ENCODE measurements at places on chromosomes 5 and 9.

- DNase-seq: no peak
Observed at GRCh38 chr5:140042393-140042642, 781 bp downstream of the NRG2 start.

DNA sequence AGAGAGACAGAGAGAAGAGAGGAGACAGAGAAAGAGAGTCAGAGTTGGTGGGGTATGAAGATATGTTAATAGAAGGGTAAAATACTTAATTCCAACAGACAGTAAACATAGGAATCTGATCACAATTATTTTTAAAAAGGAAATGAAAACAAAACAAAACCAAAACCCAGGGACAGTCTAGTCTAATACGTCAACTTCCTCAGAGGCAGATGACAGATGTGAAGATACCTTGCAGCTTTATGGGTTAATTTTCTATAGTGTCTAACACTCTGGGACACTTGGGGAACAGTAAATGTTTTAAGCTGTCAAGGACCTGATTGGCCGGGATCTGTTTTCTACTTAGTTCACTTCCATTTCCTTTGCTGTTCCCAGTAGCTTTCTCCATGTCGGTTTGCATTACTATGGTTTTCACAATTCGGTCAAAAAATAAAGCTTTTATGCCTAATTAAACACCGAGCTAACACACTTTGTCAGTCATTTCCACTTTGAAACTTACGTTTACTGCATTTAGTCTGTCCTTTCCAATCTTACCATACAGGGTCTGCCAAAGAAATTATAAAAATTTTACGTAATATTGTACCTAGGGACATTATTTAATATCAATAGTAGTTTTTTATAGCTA, 216.5 kb downstream of the MCTP1 start:
- DNase-seq: peak; percentile 69

GRCh38 chr5:59401637-59402036, 491.9 kb downstream of the PDE4D start:
- DNase-seq: no peak

DNA sequence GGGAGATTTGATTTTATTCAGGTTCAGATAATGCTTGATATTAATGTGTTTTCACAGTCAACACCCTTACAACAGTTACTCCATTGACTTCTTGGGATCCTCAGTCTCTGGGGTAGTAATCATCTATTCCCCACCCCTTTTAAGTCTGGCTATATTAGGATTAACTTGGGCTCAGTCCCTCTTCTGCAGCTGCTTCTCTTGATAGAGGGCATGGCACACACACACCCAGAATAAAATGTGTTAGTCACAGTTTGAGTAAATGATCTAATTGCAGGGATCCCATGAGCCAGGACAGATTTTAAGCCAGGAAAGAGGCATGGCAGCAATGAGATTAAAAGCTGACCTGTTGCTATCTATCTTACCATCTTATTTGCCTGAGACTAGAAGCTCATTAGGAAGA, 53.7 kb upstream of the VLDLR start:
- no peak for DNase-seq

DNA sequence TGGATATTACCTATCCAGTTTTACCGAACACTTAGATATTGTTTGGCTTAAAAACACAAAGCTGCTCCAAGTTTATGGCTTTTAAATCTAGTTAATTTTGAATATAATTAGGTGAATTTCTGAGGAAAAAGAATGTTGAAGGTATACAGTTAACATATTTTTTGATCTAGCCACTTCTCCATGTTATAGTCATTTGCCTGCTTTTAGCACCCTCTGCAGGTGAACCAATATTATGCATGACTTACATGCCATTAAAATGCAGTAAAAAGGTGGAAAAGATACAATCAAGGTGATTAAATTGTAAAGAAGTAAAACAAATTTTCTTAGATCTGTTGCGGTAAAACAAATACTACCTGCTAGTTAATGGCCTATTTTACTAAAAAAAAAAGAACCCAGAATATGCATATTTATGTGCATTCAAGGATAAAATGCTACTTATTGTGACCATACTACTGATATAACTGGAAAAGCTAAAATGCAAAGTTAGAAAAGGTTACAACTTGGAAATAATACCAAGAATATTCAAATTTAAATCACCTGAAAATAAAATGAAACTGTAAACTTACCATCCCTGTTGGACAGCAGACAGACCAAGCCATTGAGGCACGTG, 132.1 kb downstream of the AP3B1 start:
- peak; percentile 56 for DNase-seq

DNA sequence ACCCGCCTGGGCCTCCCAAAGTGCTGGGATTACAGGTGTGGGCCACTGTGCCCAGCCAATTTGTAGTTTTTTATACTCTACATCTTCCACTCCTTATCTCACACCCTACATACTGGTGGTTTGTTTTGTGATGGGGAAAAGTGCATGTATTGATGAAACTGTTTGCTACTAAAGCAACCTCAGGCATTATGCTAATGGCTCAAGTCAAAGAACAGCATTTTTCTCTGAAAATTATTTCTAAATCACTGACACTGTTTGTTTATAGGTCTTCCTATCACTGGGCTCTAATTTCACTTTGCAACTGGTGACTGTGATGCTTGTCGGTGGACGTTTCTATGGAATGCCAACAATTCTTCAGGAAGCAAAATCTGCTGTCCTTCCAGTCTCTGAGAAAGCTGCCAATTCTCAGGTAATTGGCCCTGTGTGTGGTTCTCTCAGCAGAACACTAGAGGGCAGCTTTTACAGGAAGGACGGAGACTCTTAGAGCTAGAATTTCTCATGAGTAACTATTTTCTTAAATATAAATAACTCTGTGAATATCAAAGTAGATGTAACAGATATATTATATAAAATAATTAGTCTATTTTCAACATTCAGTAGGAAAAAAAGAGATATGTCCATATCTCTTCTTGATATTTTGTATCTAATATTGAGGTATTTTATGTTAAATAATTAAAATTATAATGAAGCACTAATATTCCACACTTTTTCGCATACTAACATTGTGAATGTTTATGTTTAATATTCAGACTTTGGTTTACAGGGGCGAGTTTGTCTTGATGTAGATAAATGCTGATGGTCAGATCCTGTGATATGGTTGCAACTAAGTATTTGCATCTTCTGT, 244.1 kb downstream of the ADGRV1 start:
- DNase-seq: peak; percentile 48

DNA sequence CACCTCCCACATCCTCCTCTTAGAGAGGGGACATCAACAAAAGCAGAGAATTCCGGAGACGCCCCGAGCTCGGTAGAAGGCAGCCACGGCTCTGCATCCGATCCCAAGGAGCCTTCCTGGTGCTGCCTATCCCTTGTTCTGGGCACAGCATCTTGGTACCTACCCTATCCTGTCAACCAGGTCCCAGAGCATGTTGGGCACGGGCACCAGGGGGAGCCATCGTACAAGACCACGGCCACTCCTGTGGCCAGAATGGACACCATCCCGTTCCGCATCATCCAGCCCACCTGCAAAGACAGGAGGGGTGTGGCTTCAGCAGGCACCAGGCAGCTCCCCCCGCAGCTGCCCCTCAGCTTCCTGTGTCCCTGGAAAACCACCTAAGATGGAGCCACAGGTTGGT, 62.7 kb upstream of the ZNF354A start:
- peak; percentile 17 for DNase-seq

- no peak for DNase-seq
Observed at GRCh38 chr5:148972974-148973374, 89.9 kb downstream of the SH3TC2 start.

DNA sequence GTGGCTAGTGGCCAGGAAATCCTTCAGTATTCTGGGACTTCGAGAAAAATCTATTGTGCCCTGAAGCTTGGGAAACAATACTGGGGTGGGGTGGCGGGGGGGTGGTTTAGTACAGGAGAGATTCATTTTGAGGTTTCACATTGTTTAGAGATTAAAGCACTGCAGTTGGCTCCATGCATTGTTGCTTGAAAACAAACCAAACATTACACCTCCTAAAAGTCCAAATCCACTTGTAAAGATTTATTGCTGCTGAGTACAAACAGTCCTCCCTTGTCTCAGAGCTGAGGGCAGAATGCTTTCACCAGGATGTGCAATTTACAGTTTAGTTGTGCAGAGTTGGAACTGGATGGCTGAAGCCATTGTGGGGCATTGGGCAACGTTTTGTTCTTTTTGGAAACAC, 49.4 kb downstream of the GGTA1 start:
- no peak for DNase-seq

DNA sequence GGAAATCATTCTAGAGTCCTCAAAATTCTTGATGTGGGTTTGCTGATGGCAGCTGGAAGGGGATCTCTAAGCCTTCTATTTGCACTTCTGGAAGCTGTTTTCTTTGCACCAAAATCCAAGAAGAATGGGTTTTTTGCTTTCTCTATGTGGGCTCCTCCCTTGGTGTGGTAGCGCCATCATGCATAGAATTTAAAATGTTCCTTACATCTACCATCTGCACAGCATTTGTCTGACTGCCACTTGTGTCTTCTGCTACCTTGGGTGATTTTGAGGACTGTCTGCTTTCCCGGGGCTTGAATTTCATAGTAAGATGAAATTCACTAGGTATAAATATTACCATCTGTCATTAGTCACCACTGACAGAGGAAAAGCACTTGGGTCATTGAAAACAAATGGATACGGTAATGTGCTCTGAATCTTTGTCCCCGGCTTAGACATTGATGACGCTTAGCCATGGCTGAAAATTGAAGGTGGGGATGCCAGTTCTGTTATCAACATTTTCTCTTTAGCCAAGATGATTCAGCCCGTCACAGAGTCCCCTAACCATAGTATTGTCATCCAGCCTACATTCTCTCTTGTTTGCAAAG, 30.0 kb downstream of the SNX30 start:
- no peak for DNase-seq

DNA sequence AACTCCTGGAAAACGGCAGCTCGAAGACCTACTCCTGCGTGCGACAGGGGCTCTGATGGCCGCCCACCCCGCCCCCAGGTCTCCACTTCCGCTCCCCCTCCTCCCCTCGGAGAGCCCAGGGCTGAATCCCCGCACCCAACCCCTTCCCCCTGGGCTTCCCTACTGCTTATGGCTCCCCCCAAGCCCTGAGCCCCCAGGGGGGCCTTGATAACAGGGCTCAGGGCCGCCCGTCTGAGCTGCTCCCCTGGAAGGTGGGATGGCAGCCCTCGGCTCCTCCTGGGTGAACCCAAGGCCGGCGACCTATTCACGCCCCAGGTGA, 30.4 kb downstream of the GLT6D1 start:
- DNase-seq: no peak

DNA sequence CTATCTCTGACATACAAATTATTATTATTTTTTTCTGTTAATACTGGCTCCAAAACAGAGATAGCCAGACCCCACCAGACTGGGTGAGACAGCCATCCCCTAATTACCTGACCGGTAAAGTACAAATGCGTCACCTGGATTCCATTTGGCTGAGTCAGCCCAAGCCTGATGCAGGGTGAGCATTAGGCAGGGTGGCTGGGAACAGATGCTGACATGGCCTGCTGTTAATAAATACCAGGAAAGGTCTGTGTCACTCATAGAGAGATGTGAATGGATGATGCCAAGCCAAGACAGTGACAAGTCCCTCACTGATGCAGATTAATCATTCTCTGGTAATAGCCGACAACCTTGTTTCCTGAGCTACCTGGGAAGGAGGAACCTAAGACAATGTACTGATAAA, 183.5 kb downstream of the TRIM32 start:
- no peak for DNase-seq

- DNase-seq: peak; percentile 46
Observed at GRCh38 chr5:88269222-88269771, 652 bp upstream of the TMEM161B start.

- no peak for DNase-seq
Observed at GRCh38 chr5:160923411-160923810, 71.4 kb upstream of the ATP10B start.

- DNase-seq: peak; percentile 69
Observed at GRCh38 chr9:136171009-136171800, 33.7 kb downstream of the LHX3 start.

DNA sequence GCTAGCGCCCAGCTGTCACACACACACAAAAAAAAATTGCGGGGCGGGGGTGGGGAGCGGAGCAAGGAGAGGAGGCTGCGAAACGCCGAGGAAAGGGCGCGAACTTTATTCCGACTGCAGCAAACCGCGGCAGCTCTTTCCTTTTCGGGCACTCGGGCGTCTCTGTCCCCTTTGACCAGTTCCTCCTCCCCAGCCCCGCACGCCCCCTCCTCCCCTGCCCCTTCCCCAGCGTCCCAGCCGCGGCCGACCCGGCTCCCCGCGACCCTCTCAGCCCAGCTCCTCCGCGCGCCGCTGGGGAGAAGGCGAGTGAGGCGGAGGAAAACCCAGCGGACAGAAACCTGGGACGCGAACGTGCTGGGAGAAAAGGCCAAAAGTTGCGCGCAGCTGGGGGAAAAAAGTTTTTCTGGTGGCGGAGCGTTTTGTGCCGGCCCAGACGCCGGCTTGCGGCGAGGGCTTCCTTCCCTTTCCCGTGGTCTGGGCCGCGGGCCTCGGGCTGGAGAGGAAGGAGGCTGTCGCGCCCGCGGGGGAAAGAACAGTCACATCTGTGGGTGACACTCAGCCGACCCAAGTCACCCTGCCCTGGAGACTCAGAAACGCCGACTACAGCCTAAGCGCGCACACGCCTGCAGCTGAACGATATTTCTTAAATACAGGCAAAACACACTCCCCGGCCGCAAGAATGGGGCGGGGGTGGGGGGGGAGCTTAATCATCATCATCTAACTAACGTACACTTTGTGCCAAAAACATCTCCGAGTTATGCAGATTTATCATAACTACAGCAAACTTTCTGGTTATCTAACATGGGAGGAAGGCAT, 1.1 kb upstream of the BNC2 start:
- DNase-seq: peak; percentile 81

- no peak for DNase-seq
Observed at GRCh38 chr5:14166437-14166836, 23.3 kb downstream of the TRIO start.

- DNase-seq: no peak
Observed at GRCh38 chr5:132199116-132199680, 28.5 kb downstream of the P4HA2 start.

- DNase-seq: no peak
Observed at GRCh38 chr5:8456846-8457186, 587.9 kb downstream of the MTRR start.

DNA sequence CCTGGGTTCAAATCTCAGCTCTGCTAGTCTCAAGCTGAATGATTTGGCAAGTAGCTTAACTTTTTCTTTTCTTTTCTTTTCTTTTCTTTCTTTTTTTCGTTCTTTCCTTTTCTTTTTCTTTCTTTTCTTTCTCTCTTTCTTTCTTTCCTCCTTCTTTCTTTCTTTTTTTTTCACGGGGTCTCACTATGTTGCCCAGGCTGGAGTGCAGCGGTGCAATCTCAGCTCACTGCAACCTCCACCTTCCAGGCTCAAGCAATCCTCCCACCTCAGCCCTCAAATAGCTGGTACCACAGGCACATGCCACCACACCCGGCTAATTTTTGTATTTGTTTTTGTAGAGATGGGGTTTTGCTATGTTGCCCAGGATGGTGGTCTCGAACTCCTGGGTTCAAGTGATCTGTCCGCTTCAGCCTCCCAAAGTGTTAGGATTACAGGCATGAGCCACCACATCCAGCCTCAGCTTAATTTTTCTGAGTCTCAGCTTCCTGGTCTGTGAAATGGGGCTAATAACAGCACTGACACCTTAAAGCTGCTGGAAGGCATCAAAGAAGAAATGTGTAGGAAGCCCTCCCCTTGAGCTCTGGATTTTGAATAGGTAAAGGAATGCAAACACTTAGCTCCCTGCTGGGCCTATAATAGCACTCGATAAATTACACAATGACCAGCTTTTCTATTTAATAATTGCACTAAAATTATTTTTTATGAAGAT, 17.5 kb upstream of the PPARGC1B start:
- DNase-seq: no peak

Data from eye (tissue), 1 donor.